ENCODE measurements at places on chromosomes 7 and 10.

DNA sequence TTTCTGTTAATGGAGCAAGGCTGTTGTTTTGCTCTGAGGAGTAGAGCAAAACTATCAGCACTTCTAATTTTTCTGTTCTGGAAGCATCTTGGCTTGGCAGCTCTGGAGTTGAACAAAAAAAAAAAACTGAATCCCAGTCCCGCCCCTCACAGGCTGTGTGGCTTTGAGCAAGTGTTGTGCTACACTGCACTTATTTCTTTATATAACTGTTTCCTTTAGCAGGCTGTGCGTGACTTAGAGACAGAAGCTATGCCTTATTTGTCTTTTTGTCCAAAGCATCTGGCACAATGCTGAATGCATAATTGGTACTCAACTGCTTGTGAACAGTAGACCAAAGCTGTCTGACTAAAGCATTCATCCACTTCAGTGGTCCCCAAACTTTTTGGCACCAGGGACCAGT lies 96.1 kb downstream of the AMPH start:
- no peak for DNase-seq

GRCh38 chr10:25175527-25176420 lies 973 bp downstream of the GPR158 start:
- no peak for DNase-seq

DNA sequence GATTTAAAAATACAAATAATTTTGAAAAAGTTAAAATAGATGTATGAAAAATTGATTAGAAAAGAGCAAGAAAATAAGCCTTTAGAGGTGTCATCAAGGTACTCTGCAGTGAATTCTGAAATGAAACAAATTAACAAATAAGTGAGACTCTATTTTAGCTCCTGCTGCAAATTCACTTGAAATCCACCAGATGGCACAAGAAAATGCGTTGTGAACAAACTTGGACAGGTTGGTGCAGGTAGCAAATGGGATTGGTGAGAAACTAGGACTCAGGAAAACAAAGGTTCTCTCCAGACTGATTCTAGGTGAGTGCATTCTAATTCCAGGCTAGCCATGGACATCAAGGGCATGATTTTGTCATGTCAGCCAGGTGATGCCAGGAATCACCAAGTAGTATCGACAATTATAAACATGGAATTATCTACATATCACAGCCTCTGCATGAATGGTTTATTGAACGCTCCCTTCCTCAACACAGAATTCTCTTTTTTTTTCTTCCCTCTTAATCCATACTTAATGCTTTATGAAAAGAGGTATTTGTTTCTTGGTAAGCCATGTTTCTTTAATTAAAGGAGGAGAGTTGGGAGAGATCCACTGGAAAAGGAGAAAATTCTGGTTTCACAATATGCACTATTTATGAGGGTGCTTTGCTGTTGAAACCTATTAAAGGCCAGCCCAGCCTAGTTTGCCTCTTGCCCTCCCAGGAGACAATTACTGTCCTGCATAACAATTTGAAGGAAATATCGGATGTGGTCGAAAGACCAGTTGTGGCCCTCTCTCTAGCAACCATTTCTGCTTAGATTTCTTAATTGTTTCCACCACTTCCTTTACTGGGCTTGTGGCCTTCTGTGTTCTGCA lies 118.1 kb downstream of the ZNF365 start:
- no peak for DNase-seq

GRCh38 chr10:118145256-118145655 lies 98.5 kb upstream of the RAB11FIP2 start:
- no peak for DNase-seq

DNA sequence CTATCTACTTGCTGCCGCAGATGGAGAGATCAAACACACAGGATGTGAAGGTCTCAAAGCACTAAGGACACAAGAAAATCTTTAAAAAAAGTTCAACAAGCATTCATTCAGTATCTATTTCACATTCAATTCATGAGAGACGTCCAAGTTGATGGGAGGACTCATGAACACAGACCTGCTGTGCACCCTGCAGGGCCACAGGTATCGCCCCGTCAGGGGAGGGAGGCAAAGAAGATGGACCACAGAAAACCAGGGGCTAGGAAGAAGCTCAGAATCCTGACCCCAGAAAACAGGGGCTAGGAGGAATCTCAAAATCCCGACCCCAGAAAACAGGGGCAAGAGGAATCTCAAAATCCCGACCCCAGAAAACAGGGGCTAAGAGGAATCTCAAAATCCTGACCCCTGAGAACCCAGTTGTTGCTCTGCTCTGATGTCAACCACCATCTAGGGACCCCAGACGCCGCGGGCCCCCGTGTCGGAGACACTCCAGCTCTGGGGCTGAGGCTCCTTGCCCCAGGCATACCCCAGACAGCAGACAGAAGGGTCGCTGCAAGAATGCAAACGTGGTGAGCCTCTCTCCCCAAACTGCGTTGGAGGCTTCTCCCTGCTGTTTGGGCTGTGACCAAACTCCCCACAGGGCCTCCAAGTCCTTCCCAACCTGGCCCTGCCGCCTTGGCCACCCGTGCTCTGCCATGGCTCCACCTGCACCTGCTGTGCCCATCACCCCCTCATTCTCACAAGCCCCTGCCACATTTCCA lies 197.6 kb downstream of the DIP2C start:
- DNase-seq = no peak

GRCh38 chr7:2662273-2663120 lies 25.5 kb upstream of the AMZ1 start:
- no peak for DNase-seq

DNA sequence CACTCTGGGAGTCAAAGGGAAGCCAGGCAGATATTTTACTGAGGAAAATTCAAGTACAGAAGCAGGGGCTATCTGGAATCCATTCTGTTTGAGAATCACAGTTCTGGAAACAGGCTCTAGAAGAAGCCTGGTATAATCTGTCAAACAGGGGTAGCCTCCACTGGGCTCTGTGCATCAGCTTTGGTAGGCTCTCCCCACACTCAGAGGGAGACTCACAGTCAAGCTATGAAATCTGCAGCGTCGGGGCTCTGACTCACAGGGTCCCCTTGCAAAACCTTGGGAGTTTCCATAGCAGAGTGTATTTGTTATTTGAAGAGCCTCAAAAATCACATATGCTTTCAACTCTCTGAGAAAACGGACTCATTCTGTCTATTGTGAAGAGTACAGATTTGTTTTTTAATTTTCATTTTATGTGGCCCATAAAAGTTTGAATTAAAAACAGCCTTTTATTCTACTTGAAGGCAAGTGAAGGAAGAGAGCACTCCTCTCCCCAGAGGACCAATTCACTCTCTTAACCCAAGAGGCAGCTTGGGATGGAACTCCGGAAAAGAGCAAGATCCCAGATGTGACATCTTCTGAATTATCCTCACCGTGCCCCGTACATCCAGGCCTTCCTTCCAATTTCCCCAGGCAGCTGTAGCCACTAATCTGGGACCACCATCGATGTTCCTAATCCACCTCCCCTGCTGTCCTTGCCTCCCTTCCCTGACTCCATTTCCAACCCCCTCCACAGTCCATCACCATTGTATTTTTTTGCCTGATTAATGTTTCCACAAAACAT lies 590.9 kb upstream of the MGMT start:
- DNase-seq = no peak

- peak; percentile 75 for DNase-seq
Observed at GRCh38 chr10:100998991-100999741, 442 bp upstream of the LZTS2 start.

DNA sequence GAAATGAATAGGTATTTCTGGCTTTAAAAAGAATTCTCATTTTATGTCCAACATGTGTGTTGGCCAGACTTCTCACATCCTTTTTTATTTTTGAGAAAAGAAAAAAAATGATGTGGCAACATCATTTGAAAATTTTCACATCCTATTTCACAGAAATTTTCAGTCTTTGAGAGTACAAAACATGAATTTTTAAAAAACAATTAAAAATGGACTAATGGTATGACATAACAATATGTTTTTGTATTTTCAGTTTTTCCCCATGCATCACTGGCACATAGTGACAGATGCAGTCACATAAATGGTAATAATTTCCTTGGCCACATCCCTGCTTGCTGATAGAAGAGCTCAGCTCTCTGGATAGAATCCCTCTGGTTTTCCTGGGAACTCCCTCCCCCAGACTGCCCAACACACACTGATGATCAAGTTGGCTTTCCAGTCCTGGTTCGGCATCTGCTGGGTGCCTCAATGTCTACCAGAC lies 188.5 kb upstream of the AGR3 start:
- DNase-seq = no peak

DNA sequence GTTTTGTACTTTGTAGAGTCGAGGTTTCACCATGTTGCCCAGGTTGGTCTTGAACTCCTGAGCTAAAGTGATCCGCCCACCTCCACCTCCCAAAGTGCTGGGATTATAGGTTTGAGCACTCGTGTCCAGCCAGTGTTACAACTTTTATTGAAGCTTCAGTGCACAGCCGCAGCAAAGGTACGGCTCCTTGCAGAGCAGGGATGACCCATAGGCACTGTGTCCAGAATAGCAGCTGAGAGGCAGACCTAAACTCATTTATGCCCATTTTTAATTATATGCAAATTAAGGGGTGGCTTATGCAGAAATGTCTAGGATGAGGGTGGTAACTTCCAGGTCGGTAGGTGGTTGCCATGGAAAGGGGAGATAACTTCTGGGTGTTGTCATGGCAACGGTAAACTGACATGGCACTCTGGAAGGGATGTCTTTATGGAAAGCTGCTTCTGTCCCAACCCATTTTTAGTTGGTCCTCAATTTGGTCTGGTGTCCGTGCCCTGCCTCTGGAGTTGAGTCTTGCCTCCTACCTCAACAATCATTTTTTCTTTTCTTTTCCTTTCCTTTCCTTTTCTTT lies 22.7 kb downstream of the NYAP1 start:
- no peak for DNase-seq

- DNase-seq = no peak
Observed at GRCh38 chr7:38656968-38657367, 25.8 kb upstream of the AMPH start.

- DNase-seq = no peak
Observed at GRCh38 chr10:12975266-12975665, 26.2 kb downstream of the CCDC3 start.

- no peak for DNase-seq
Observed at GRCh38 chr7:117383483-117384189, 43.7 kb downstream of the ASZ1 start.

GRCh38 chr7:133310232-133310862 lies 57.5 kb downstream of the EXOC4 start:
- no peak for DNase-seq

DNA sequence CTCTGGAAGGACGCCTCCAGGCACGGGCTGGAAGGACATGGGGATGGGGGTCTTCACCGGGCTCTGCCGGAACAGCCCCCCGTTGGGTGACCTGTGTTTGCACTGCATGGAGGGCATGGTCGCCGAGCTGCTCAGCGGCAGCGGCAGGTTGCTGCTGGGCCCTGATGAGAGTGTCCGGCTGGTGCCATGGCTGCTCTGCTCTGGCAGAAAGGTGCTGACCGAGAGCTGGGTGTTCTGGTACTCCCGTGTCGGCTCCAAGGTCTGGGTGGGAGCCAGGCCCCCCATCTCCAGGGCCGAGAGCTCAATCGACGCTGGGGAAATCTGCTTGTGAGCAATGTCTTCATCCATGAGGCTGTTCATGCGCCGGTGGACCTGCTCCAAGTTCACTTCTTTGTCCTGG lies 764.3 kb downstream of the GRID1 start:
- DNase-seq = no peak
